Panc1 (cell line): ENCODE measurements at places on chromosomes 16 and 17.

DNA sequence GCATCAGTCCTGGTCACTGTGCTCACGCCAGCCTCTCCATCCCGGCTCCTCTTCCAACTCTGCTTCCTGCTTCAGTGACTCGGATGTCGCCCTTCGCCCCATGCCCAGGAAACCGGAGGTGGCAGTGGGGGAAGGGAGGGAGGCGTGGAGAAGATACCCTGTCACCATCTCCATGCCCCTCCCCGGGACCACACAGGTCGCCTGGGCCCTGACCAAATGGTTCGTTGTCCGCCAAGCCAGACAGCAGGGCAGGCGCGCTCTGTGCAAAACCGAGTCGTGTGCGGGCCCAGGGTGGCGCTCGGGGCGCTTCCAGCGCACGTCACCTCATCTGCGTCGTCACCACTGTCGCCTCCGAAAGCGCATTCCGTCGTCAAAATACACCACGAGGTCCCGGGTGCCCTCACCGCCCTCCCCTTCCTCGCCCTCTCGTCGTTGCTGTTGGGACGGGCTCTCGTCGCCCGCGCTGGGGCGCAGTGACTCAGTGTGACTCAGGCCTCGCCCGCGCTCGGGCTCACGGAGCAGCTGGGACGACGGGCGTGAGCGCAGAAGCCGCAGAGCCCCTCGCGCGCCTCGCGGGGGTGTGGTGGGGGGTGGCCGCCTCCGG lies 39.2 kb downstream of the ZNF778 start:
- peak overlapping the region; percentile 83 for H3K27ac ChIP-seq
- no peaks in the 10 kb centered on the region for H3K36me3 ChIP-seq
- peak overlapping the region; percentile 64 for H3K4me3 ChIP-seq
- no peaks in the 10 kb centered on the region for H3K27me3 ChIP-seq
- no peaks in the 10 kb centered on the region; the same call in none of the 2 replicates for H3K4me1 ChIP-seq

DNA sequence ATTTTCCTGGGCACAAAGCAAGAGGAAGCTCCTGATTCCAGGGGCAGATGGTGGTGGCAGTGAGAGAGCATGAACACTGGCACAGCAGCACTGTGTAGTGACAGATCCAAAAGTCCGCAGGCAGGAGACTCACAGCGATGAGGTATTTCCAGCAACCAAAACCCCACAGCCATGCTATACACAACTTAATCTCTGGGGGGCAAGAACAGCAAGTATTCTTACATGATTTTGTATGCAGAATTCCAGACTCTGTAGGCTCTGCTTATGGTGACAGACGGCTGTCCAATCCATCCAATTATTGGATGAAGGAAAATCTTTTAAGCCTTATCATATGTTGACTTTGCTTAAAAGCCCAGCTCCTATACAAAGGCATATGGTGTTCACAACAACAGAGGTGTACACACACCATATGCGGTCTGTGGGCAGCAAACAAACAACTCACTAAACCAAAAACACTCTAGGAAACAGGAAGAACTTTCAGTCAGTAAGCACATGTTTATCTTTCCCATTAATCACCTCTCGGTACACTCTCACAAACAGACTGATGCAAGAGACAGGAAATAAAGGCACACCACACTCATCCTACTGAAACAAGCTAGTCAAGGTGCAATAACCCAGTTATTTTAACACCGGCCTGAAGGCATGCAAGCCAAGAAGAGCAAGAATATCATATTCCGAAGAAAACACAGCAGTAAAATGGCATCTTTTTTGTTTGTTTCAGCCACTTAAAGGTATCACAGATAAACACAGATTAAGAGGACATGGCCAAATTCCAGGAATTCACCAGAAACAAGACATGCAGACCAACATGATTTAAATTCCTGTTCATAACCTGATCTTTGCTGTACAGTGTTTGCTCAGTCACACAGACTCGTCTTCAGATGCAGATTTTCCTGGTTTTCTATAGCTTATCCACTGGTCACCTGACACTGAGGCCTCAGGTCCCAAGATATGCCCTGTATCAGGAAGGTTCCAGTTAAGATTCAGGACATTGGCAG lies 47.8 kb downstream of the ERN1 start:
- no peaks in the 10 kb centered on the region for H3K36me3 ChIP-seq
- no peaks in the 10 kb centered on the region for H3K27me3 ChIP-seq
- peak overlapping the region; percentile 32 for H3K4me3 ChIP-seq
- DNase-seq = peak; percentile 90
- peak overlapping the region; percentile 84 for H3K27ac ChIP-seq

GRCh38 chr16:17276010-17276530 lies 194.7 kb downstream of the XYLT1 start:
- H3K27ac ChIP-seq = no peak overlapping the region
- peaks cover 10% of the 10 kb centered on the region; the same call in 1 of the 2 replicates for H3K27me3 ChIP-seq
- no peak overlapping the region for H3K4me3 ChIP-seq
- H3K4me1 ChIP-seq = no peaks in the 10 kb centered on the region
- H3K36me3 ChIP-seq = no peaks in the 10 kb centered on the region

GRCh38 chr16:1051446-1051845 lies 21.1 kb upstream of the SSTR5 start:
- H3K27ac ChIP-seq = no peak overlapping the region
- no peak overlapping the region for H3K4me3 ChIP-seq
- H3K4me1 ChIP-seq = peaks cover 15% of the 10 kb centered on the region; the same call in 1 of the 2 replicates
- no peaks in the 10 kb centered on the region for H3K36me3 ChIP-seq
- no peaks in the 10 kb centered on the region for H3K27me3 ChIP-seq

DNA sequence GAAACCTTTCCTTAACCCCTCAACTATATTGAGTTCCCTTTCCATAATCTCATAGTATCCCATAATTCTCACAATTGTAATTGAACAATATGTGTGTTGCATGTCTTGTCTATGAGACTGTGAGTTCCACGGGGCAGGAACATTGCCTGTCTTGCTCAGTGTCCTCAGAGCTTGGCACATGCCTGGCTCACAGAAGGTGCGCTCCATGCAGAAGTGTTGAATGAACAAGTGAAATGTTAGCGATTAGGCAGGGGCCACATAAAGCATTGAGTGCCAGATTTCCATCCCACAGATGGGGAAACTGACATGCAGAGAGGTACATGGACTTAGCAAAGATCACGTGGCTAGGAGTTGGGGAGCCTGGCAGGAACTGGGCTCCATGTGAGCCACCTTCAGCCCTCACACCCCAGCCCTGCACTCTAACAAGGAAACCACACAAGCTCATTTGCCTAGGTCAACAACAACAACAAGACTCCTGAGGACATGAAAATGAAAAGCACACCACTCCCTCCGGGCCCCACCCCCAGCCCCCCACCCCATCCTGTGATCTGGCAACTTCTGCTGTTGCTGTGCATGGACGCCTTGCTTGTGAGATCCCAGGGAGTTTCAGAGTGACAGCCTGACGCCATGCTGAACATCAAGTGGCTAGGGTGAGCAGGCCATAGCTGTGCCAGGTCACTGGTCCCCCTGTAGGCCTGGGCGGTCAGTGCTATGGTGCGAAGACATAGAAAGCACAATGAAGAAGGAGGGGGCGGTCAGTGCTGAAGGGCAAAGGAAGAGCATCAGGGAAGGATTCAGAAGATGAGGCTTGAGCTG lies 5.0 kb downstream of the PIK3R5 start:
- DNase-seq = no peak
- no peak overlapping the region for H3K4me3 ChIP-seq
- H3K36me3 ChIP-seq = no peaks in the 10 kb centered on the region

DNA sequence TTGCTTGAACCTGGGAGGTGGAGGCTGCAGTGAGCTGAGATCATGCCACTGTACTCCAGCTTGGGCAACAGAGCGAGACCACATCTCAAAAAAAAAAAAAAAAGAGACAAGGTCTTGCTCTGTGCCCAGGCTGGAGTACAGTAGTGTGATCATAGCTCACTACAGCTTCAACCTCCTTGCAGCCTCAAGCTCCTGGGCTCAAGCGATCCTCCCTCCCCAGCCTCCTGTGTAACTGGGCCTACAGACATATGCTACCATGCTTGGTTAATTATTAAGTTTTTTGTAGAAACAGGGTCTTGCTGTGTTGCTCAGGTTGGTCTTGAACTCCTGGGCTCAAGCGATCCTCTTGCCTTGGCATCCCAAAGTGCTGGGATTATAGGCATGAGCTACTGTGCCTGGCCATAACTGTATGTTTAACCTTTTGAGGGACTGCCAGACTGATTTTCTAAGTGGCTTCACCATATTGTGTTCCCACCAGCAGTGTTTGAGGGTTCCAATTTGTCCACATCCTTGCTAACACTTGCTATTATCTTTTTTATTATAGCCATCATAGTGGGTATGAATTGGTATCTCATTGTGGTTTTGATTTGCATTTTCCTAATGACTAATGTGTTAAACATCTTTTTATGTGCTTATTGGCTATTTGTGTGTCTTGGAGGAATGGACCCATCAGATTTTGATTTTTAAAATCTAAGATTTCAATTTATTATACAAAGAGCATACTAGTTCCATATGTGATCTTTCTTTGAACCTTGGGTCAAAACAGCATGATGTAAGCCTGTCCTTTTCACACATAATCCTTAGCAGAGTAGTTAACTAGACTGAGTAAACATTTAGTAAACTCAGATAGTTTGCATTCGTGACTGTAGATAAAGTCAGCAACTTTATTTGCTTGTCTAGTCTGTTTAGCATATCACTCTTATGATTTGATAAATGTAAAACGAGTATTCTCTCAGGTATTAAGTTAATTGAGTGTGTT lies 38.1 kb upstream of the KPNB1 start:
- 0 out of 2 replicates have a peak, but pooled peaks cover 3% of the 10 kb centered on the region for H3K4me1 ChIP-seq
- H3K27ac ChIP-seq = no peak overlapping the region
- no peaks in the 10 kb centered on the region for H3K27me3 ChIP-seq
- peaks cover 7% of the 10 kb centered on the region for H3K36me3 ChIP-seq
- H3K4me3 ChIP-seq = no peak overlapping the region

DNA sequence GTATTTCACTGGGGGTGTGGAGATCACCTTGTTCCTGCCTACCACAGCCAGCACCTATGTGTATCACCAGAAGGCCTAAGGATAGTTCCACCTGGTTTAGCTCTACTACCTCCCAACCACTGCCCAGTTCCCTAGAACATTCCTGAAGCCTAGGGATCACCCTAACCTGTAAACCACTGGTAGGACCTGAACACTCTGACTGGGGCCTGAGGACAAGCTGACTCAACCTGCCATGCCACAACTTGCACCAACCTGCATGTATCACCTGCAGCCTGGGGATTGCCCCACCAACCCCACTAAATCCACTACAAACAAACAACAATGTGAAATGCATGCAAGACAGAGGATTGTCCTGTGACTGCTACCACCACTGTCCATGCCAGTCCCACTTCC lies 128.1 kb downstream of the KIF2B start:
- H3K27me3 ChIP-seq = no peaks in the 10 kb centered on the region
- H3K4me3 ChIP-seq = no peak overlapping the region
- H3K4me1 ChIP-seq = no peaks in the 10 kb centered on the region
- H3K27ac ChIP-seq = no peak overlapping the region

- H3K4me1 ChIP-seq = no peaks in the 10 kb centered on the region
- H3K4me3 ChIP-seq = no peak overlapping the region
- H3K27ac ChIP-seq = no peak overlapping the region
- DNase-seq = no peak
Observed at GRCh38 chr16:53843084-53843483, 139.1 kb downstream of the FTO start.

DNA sequence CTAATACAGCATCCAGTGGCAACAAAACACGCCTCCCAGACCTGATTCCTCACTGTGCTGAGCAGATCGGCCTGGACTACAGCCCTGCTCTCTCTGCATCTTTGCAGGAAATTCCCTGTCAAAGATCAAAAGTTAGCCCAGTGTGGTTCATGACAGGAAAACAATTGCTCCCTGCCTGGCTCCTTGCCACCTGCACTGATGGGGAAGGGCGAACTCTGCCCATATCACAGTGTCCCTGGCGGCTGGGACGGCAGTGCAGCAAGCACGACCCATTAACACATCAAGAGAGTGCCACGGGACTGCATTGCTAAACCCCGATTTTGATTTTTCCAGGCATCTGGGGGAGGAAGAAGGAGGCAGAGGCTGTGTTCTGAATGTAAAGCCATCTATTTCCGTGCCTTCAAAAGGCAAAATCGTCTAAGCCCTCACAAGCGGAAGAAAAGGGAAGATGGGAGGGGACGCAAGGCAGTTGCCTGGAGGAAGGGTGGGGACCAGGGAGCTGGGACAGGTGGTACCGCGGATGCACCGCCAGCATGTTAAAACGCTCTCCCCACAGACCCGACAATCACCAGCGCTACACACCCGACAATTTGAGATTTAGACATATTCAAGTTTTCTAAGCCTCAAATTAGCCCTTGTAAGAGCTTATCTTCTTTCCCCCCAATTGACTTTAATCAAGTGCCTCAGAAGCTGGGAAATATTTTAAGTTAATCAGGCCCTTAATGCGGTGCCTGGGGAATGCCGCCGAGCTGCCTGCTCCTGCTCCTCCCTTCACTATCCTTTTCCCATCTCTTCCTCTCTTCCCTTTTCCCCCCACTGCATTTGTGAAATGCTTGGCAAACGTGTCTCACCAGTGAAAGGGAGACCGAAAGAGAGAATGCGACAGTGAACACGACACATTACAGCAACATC lies 238.8 kb upstream of the CDH5 start:
- peaks cover 2% of the 10 kb centered on the region; the same call in 1 of the 2 replicates for H3K27me3 ChIP-seq
- H3K4me3 ChIP-seq = no peak overlapping the region
- DNase-seq = no peak
- H3K27ac ChIP-seq = no peak overlapping the region
- H3K4me1 ChIP-seq = no peaks in the 10 kb centered on the region
- no peaks in the 10 kb centered on the region for H3K36me3 ChIP-seq

DNA sequence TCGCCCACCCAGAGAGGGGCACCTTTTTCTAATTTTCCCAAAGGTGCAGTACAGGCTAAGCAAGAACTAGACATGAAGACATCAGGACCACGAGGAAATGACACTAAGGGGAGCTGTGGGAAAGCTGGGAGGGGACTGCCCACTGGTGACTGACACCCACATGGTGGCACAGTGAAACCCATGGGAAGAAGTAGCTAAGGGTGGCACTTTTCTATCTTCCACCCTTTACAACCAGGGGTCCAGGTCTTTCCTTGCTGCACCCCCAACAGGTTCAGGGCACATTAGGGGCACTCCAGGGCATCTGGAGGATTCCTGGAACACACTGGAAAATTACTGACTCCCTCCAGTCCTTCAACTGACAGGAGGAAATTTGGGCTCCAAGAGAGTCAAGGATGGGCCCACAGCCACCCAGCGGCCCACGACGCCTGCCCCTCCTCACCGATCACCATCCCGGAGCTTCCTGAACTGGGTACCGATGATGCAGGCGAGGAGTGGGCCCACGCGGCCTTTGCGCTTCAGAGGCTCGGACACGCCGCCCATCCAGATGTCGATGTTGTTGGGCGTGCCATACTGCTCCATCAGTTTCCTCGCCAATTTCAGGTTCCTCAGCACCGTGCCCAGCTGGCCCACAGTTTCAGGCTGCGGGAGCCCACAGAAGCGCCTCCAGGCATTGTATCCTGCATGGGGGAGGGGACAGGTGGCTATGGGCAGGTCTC lies 9.4 kb downstream of the MPO start:
- no peak for DNase-seq
- H3K27me3 ChIP-seq = no peaks in the 10 kb centered on the region
- no peaks in the 10 kb centered on the region for H3K4me1 ChIP-seq
- H3K36me3 ChIP-seq = no peaks in the 10 kb centered on the region
- no peak overlapping the region for H3K4me3 ChIP-seq

GRCh38 chr16:13229039-13229438 lies 327.6 kb downstream of the SHISA9 start:
- H3K27ac ChIP-seq = no peak overlapping the region
- H3K4me3 ChIP-seq = no peak overlapping the region
- DNase-seq = no peak
- H3K4me1 ChIP-seq = no peaks in the 10 kb centered on the region

GRCh38 chr17:40415390-40415789 lies 2.3 kb downstream of the TOP2A start:
- peak overlapping the region; percentile 83 for H3K4me3 ChIP-seq
- peaks cover 18% of the 10 kb centered on the region for H3K4me1 ChIP-seq
- H3K36me3 ChIP-seq = peaks cover 45% of the 10 kb centered on the region
- no peaks in the 10 kb centered on the region for H3K27me3 ChIP-seq
- no peak for DNase-seq
- peak overlapping the region; percentile 95 for H3K27ac ChIP-seq
